Activated CD4-positive, alpha-beta T cell treated with anti-CD3 and anti-CD28 coated beads for 24 hours (primary cell): ENCODE measurements at places on chromosomes 6 and 20.

- no peak for DNase-seq
These were observed 79.4 kb downstream of the SASH1 start for GRCh38 chr6:148422085-148422484.

DNA sequence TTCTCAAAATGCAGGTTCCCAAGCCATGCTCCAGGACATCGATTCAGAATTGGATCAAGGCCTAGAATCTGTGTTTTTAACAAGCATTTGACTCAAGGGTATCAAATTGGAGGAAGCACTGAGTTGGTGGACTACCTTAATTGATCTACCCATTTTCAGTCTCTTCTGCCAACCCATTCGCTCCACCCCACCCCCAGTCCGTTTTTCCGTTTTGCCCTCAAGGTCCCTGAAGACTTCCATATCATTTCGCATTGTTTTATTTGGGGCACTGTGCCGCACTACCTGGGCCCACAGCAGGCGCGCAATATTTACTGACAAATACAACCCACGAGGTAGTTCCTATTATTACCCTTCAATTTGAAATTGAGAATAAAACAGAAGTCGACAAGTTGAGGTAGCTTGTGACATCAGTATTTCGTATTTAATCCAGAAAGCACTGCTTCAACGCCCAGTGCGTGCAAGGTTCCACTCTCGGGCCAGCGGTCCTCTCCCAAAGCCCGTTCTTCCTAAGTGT is 557 bp upstream of the DHX35 start:
- DNase-seq = peak; percentile 26

GRCh38 chr6:108156180-108156937 is 9.5 kb upstream of the NR2E1 start:
- DNase-seq = no peak

- DNase-seq = no peak
These were observed 37.9 kb downstream of the SIM1 start for GRCh38 chr6:100426744-100427338.

- DNase-seq = no peak
These were observed 564.4 kb downstream of the HAO1 start for GRCh38 chr20:7375905-7376304.

GRCh38 chr20:62309947-62310756 is 7.4 kb downstream of the ADRM1 start:
- DNase-seq = no peak

DNA sequence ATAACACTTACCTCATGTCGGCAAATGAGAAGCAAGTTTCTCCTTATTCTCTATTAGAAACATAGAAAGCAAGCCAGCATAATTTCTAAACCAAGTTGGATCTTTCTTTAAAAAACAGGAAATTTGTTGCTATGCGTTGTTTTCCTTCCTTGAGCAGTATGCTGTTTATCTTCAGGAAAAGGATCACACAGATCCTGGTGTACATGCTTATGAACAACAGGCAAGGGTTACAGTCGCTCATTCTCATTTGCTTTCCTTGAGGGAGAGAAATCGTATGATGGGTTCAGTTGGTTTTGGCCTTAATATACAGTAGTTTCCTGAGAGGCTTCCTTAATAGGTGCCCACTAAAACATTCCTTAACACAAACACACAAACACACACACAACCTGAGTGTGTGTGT is 118.8 kb downstream of the FYN start:
- DNase-seq = no peak

DNA sequence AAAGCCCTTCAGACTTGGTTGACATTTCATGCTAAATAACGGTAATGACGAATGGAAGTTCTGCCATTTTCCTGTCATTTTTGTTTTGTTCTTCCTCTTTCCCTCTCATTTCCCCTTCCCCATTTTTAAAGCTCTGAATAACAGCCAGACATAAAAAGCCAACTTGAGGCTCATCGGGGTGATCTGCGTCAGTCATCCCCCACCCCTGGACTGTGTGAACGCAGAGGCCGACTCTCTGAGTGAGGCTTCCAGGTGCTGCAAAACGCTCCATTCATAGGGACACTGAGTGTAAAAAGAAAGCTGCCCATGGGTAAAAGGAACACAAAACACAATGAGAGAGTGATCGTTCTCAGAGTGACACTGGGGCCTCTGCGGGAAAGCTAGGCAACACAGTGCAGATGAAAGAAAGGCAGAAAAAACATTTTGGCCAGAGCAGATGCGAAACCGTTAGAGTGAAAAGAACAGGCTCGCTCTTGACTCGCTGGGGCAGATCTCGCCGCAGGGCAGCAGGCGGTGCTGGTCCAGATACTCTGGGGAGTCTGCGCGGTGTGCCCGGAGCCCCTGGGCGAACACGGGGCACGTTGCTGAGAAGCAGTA is 684.8 kb downstream of the QKI start:
- DNase-seq = no peak

- DNase-seq = no peak
These were observed 8.1 kb upstream of the ARFGAP1 start for GRCh38 chr20:63264519-63264918.

DNA sequence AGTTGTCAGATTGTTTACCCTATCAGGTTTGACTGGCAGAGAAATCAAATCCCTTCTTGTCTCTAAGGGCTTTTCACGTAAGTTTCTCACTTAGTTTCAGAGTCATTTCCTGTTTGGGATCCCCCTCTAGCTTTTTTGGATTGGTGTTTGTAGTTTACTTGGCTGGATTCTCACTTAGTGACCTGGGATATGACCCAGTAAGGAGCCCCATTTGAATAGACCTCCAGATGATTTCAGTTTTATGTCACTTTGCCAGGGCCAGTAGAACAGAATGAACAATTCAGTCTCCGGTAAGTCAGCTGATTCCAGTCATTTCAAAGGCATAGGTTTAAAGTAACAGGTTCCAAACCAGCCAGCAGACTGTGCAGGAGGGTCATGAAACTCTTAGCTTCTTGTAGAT is 8.2 kb downstream of the FAM135A start:
- no peak for DNase-seq
